ENCODE measurements at places on chromosomes 12 and 14.

DNA sequence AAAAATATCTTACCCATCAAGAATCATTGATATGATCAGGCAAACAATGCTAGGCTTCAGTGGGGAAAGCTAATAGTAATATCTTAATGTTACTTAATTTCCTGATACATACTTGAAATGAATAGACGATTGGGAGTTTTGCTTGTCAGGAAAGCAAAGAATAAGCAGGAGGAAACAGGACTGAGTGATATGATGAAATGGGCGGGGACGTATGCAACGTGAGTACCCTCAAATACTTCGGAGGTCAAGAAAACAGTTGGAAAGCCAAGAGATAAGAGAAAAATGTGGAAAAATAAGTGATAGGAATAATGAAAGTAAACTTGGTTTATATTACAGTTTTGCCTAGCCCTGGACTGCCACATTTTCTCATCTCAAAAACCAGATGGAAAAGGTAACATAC is 49.2 kb downstream of the METTL25 start:
- no peak for DNase-seq

DNA sequence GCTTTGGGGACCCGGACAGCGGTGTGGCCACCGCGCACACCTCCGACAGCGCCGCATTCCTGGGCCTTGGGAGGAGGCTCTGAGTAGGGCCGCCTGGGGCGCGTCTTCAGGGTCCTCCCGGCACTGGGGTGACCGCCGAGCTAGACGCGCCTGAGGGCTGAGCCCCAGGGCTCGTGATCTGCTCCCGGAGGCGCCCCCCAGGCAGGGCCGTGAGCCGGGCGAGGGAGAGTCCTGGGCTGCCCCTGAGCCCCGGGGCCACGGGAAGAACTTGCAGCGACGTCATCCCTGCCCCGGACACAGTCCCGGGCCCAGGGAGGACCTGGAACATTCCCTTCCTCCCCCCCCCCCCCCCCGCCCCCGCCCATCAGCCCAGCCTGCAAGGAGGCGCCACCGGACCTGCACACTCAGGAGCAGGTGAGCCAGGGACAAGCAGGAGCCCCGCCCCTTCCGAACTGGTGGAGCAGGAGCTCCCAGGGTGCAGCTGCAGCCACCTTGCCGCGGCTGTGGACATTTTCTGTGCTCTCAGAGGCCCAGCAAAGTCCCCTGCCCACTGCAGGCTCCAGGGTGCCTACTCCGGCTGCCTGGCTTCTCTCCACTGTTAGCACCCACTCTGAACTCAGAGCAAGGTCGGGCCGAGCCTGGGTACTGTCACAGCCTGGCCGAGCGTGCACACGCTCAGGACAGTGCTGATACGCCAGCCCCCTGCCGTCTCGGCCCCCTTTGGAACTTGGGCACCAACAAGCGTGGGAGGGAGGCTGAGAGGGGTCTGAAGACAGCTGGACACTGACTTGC is 50.7 kb downstream of the A2M start:
- no peak for DNase-seq

GRCh38 chr14:45201905-45202304 is 51.1 kb downstream of the MIS18BP1 start:
- DNase-seq = no peak

- no peak for DNase-seq
Measured at GRCh38 chr14:23612354-23612732, 23.8 kb upstream of the DHRS2 start.

DNA sequence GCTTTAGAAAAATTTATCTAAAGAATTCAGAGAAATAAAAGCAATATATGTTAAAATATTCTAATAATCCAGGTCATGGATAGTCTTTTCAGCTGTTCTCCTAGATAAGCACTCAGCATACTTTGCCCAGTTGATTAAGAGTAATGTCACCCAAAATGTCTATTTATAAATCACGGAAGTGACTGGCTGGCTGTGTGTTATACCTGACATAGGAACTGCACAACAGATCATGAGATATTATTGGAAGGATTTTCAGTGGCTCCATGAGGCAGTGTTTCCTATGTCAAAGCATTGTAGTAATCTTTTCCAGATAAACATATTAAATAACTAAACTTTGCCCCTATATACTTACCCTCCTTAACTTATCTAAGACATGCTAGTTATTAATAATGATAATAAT is 128.8 kb downstream of the ITPR2 start:
- no peak for DNase-seq

DNA sequence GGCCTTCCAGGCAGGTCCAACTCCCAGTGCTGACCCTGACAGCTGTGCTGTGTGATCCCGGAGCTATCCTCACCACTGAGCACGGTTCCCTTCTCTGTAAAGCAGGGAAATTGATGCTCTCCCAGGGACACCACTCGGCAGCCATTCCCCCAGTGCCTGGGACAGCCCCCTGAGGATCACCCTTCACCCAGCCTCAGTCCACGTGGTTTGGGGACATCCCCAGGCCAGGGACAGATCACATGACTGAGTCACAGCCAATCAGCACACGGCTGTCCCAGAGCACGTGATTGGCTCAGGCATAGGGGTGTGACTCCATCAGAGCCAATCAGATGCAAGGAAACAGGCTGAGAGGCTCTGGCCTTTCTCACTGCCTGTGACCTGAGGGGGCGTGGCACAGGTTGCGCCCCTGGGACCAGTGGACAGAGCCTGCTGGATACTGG is 68.8 kb upstream of the SFSWAP start:
- no peak for DNase-seq

DNA sequence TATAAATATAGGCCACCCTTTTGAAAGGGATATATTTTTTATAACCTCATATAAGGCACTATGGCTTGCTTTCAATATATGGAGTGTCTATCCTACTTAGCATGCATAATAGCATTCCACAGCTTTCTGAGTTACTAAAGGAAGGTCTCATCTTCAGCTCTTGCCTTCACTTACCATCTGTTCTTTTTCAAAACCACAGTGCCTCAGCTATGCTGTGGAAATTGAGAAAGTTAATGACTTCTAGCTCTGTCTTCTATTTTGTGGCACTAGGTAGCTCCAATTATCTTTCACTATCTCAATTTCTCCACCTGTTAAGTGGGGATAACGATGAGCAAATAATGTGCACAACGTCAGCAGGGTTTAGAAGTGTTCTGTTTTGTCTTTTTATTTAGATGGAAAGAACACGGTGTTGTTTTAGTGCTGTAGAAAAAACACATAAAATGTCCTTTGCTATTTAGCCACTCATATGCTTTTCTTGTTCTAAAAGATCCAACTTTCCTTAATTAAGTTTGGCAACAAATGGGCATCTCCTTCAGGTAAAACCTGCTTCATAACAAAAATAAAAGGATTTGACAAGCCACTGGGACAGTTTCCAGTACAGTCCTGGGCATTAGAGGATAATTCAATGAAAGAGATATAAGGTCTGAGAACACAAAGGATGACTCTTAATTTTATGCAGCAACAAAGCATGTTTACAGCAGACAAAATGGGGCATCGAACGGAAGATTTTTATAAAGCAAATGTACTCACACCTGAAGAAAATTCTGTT is 462.0 kb upstream of the SYT1 start:
- no peak for DNase-seq

DNA sequence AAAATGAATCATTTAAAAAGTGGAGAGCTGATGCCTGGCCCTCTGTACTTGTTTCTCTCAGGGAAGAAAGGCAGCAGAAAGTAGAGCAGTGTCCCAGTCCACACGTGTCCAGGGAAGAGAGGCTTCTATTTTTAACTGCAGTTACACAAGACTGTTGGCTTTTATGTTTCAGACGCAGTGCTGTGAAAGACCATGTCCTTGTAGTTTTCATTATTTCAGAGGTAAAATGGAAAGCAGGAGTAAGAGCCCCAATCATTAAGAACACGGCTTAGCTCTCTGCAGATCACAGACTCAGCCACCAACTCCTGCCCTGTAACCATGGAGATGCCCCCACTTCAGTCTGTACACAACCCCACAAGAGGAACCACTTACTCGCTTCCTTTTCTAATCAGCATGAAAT is 336.3 kb downstream of the DAD1 start:
- no peak for DNase-seq

- no peak for DNase-seq
Measured at GRCh38 chr14:60490270-60490669, 4.4 kb upstream of the C14orf39 start.

GRCh38 chr12:92156139-92156538 is 10.5 kb upstream of the BTG1 start:
- no peak for DNase-seq

- no peak for DNase-seq
Measured at GRCh38 chr14:89296281-89296745, 120.7 kb downstream of the FOXN3 start.

DNA sequence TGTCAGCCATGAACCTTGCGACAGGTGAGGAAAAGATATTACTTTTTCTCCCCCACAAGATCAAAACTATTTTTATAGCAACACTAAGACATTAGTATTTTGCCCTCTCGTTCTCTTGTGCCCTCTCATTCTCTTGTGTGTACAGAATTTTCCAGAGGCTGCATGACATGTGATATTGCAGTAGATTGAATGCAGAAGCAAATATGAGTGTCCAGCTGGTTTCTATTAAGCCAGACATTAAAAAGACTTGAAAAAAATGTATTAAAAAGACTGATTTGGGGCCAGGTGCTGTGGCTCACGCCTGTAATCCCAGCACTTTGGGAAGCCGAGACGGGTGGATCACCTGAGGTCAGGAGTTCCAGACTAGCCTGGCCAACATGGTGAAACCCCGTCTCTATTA is 63.7 kb upstream of the ZFP36L1 start:
- no peak for DNase-seq

DNA sequence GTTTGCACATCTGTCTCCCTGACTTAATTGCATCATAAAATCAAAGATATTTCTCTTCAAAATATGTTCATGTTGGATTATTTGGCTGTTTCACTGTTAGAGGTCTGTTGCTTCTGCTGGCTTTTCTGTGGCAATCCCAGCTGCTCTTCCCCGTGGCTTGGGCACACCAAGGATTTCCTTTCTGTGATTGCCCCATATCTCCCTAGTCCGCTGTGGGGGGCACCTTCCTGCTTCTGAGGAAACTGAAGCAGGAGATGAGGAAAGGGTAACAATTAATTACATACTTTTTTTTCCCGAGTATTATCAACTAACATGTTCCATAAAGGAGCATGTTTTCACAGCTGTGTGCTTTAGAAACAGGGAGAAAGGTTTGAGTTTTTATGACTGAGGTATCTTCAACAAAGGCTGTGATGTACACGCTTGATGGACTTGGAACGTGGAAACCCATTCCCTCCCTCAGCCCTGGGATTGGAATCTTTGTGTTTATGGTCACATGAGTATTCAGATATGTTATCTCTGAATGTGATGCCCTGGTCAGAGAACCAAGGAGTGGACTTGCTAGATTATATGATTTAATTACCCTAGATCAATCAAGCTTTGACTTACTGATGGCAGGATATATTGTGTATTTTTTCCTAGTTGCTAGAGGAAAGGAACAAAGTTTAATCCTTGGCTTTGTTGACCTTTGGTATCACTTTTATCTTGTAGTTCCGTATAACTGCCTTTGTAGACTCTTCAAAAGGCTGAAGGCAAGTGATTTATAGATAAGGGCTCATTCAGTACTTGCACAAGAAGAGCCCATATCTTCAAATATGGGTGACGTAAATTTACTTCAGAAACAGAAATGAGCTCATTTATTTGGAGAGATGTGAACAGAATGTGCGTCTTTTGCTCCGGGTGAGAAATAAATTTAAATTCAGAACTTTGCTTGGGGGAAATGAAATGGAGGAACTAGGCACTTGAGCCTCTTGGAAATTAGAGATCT is 46.7 kb downstream of the BORCS5 start:
- no peak for DNase-seq

DNA sequence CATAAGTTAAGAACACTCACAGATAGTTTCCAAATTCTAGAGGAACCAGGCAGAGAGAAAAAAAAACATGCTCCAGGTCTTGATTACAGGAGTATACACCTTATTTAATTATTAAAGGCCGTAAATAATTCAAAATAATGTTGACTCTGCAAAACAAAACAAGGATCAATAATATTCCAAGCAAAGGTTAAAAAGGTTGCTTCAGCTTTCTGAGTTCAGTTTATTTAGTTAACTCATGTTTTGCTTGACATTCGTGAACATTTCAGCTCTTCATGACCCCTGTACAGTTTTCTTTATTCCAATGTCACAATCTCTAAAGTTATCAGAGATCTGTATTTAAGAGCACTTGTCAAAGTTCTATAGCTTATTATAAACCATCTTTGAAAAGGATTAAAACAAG is 19.6 kb downstream of the KLRF2 start:
- DNase-seq = no peak

DNA sequence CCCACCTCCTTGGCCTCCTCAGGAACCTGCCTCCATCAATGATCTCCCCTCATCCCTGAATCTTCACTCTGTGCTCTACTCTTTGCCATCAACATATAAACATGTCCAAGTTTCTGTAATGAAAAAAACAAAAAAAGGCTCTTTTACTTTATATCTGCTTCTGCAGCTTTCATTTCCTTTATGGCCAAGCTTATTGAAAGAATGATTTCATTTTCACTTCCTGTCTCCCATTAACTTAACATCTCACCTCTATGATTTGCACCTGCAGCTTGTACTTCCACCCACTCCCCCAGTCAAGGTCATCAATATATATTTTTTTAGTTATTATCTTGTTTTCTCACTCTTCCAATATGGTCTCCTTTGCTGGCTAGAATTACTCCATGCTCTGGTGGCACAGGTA is 15.6 kb upstream of the RNU6-7 start:
- DNase-seq = no peak

GRCh38 chr12:4177262-4177661 is 96.3 kb upstream of the CCND2 start:
- no peak for DNase-seq

DNA sequence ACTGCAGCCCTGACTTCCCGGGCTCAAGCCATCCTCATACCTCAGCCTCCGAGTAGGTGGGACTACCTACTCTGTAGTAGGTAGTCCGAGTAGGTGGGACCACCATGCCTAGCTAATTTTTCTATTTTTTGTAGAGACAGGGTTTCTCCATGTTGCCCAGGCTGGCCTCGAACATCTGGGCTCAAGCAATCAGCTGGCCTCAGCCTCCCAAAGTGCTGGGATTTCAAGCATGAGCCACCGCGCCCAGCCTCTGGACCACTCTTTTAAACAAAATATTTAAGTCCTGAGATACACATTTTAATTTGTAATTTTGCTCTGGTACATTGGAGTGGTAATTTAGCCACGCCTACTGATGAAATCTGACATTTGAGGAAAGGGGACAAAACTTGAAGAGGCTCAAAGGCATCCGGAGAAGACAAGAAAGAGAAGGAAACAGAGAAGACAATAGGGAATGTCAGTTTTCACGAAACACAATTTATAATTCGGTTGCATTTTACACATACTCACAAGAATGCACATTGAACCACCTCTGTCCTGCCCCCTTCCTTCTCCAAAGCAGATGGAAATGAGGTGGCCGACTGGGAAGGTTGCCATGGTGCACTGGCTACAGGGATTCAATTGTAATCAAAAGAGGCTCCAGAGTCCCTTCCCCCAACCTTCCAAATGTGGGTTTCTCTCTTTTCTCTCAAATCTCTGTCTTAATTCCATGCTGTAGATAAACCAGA is 9.7 kb upstream of the TUBA1A start:
- no peak for DNase-seq

- DNase-seq = no peak
Measured at GRCh38 chr14:70181276-70181675, 7.5 kb downstream of the SLC8A3 start.

GRCh38 chr14:77026166-77026929 is 2.2 kb downstream of the IRF2BPL start:
- no peak for DNase-seq

- DNase-seq = no peak
Measured at GRCh38 chr12:94640134-94640928, 10.0 kb downstream of the TMCC3 start.
